ENCODE measurements at places on chromosomes 7 and 10.

DNA sequence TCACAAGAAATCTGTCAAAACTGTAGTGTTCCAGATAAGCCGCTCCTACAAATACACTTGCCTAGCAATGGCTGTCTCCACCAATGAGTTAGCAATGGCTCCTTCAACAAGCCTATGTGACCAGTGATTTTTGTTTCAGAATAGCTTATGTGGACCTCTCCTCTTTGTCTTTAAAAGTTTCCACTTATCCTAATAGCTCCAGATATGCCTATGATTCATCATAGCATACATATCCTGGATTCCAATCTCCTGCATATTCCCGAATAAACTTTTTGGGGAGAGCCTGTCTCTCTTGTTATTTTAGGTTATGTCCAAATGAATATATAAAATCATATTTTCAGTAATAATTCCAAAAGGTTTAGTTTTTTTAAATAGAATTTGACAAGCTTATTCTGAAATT, 510.6 kb downstream of the ARL4A start:
- no peak for DNase-seq

DNA sequence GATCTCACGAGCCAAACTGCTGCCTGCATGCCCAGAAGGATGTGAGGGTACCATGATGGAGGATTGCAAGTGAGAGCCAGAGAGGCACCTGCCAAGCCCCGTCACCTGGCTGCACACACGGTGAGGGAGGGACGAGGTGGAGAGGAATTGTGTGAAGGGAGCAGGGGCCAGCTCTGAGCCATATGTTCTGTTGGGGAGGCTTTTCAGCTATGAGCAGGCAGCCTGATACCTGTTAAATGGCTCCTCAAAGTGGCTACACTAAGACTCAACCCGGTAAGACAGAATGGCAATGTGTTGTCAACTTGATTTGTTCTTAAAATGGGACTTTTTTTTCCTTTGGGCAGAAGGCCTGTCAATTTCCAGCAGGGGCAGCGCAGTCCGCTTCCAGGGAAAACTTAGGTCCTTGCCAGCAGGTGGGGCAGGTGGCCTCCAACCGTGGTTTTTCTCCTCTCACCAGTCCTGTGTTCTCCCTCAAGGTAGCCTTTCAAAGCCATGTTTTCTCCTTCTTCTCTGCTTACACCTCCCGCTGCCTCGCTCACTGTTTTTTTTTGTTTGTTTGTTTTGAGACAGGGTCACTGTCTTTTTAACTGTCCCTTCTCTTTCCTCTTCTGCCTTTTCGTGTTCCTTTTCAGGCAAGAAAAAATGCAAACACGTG, 57.7 kb upstream of the ZNRF2 start:
- no peak for DNase-seq

GRCh38 chr7:156196649-156197048, 384.4 kb upstream of the SHH start:
- no peak for DNase-seq

DNA sequence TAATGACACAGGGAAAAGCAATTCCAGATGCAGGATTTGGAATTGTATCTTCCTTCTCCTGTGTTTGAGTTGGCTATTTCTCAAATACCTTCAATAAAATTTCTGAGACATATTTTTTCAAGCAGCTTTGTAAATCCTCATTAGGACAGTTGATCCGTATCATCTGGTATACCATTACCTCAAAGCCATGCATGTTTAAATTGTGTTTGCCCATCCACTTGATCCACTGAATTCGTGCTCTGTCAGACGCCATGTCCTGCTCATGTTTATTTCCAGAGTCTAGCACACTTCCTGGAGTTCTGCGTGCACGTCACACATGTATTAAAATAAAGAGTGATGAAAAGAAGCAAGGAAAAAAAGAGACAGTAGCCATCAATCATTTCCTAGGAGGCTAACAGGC, 141.8 kb upstream of the CDC14C start:
- DNase-seq, result no peak

- no peak for DNase-seq
These were observed 167.2 kb downstream of the EVX1 start for GRCh38 chr7:27409776-27410175.

Measured in activated CD4-positive, alpha-beta T cell treated with anti-CD3 and anti-CD28 coated beads, Interleukin-2, amount 50 U/mL, for 1 hour (primary cell).